ENCODE measurements at places on chromosomes 5 and 9.
A peak's percentile ranks its signal among the peaks of the same experiment; 100 is the strongest.

DNA sequence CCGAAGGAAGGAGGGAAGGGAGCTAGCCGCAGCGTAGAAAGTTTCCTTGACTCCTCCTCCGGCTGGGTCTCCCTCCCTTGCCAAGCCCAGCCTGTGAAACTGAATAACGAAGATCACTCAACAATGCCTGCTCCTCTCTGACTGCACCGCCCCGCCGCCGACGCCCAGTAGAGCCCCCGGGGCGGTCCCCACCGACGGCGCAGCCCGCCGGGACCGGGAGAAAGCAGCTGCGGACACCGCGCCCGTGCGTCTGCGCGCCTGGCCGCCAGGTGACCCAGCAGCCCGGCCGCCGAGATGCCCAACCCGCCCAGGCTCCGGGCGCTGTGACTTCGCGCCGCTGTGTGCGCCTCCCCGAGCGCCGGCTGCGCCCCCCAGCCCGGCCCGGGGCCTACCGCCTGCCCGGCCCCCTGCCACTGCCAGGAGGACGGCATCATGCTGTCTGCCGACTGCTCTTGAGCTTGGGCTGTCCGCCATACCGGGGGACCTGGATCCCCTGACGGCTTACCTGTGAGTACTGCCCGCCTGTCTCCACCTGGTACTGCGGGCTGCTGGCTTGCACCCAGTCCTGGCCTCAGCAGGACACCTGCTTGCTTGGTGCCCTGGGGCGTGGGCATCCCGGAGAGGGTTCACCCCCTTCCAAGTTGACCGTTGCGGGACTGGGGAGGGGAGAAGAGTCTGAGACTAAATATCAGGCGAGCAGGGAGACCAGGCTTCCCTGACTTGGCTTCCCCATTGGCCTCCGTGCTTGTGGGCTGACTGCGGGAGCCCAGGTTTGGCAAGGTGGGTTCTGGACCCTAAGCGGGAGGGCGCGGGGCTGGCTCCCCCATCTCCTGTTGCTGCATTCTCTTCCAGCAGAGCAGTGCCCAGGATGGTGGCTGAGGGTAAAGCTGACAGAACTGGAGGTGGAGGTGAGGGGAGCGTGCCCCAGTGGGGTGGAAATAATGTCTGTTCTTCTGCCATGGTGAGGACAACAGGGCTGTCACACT, 26.2 kb upstream of the SPTLC1 start:
- no peak for DNase-seq

DNA sequence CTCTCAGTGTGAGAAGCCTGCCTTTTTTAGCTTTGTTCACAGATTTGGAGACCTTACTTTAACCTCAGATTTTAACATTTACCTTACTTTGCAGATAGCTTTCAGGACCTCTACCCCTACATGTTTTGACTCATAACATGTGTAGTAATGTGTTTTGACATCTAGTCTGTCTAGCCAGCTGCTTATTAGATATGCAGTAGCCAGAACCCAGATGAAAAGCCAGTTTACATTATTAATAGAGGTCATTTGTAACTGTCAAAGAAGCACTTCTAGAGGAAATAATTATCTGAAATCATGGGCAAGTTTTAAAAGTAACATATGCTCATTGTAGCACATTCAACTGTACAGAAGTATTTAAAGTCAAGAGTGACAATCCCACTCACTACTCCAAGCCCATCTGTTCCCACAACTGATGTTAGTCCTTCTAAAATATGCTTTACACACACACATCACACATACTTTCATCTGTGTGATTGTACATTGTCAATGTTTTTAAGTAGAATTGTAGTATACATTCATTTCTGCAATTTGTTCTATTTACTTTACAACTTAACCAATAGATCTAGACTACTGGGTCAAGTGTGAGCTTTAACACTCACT, 71.8 kb upstream of the NIPAL4 start:
- no peak for DNase-seq

- DNase-seq: peak; percentile 59
These were observed 6.7 kb upstream of the WNT8A start for GRCh38 chr5:138077064-138077696.

DNA sequence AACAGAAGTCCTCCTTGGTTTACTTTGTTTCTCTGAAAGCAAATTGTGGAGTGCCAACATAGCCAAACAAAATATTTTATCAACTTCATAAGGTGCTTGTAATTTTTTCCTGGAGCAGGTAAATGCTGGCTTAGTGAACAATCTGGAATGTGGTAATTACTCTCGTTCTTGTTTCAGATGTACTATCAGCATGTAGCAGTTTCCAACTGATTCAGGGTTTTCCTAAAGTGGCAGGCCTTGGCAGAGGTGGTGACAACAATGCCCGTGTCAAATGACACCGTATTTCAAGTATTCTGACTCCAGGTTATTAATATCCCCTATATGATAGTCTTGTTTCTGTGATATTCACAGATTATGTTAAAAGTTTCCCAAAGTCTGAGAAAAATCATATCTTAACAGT, 1.2 kb downstream of the C9orf72 start:
- no peak for DNase-seq

- no peak for DNase-seq
These were observed 52.3 kb downstream of the SLC46A2 start for GRCh38 chr9:112838342-112838741.

DNA sequence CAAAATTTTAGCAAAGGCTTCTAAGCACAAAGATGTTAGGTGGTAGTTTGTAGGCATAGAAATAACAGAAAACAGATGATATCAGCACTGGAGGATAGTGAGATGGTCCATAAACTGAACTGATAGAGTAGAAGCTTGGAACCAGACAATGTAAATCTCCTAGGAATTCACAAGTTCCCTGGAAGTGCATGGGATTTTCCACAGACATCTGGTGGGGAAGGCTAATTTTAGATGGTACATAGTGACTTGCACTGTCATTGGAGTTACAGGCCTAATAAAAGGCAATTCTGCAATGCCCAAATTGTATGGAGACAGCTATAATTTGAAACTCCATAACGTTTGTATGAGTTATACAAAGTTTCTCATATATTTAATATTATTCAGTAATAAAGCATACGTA, 653.0 kb upstream of the MEF2C start:
- no peak for DNase-seq
